A549 (cell line): ENCODE measurements at places on chromosomes 6 and 20. TPM values are rescaled to one million over a fixed set of nuclear protein-coding genes. Genes with fewer than 3 reads are reported as not detected.

Gene SOBP
- 0.51 to 0.54 TPM (median 0.53 TPM) in 3 replicates for polyA plus RNA-seq

DNA sequence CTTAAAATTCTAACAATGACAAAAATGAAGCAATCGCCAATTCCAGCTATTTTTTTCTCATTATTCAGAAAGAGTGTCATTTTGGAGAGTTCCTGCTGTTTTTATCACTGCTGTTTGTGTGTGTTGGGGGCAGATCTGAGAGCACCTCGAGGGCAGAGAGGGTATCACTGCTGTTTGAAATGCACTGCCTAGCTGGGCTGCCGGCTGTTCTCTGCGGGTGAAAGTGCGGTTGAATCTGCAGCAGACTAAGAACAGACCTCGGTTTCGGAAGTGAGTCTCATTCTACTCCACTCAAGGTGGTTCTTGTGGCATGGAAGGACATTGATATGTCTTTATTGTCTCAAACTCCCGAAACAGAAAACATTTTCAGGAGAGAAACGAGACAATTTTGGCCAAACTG is 18.3 kb downstream of the INSM1 start:
- DNase-seq: no peak

- DNase-seq: no peak
Observed at GRCh38 chr6:25340431-25341202, 61.4 kb downstream of the CARMIL1 start.

DNA sequence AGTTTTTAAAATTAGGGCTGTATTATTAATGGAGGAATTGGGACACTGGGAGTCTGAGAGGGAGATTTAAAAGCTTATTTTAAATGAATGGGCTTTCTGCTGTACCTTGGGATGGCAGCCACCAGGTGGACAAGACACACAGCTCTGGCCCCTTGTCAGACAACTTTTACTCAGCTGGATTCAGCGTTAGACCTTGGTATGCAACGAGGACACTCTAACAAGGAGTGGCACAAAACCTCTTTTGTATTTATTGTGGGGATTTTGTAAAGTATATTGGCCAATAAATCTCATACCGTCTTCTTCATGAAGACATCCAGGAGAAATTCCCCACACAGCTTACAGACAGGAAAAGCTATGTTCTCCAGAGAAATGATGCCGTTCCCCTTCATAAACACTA is 105.7 kb downstream of the LCA5 start:
- peak; percentile 14 for DNase-seq

Gene SNRNP48
- polyA plus RNA-seq: 12.8 to 13.9 TPM (median 13.0 TPM) in 3 replicates

DNA sequence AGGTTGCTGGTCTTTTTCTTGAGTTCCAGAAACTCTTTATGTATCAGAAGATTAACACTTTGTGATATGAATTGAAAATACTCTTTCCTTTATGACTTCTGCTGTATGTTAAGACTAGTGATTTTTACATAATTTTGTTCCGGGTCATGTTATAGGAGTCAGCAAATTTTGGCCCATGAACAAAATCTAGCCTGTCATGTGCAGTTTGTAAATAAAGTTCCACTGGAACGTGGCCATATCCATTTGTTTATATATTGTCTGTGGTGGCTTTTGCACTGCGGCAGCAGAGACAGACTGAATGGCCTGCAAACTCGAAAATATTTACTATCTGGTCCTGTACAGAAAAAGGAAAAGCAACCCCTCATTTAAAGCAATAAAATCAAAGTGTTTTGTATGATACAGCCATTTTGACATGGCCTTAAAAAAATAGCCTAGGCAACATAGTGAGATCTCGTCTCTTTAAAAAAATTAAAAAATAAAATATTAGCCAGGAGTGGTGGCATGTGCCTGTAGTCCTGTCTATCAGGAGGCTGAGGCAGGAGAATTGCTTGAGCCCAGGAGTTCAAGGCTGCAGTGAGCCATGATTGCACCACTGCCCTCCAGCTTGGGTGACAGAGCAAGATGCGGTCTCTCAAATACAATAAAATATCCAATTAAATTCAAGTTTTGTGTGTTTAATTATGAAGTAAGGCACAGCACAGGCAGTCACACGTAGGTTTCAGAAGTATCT is 36.9 kb downstream of the SNX9 start:
- DNase-seq: no peak

DNA sequence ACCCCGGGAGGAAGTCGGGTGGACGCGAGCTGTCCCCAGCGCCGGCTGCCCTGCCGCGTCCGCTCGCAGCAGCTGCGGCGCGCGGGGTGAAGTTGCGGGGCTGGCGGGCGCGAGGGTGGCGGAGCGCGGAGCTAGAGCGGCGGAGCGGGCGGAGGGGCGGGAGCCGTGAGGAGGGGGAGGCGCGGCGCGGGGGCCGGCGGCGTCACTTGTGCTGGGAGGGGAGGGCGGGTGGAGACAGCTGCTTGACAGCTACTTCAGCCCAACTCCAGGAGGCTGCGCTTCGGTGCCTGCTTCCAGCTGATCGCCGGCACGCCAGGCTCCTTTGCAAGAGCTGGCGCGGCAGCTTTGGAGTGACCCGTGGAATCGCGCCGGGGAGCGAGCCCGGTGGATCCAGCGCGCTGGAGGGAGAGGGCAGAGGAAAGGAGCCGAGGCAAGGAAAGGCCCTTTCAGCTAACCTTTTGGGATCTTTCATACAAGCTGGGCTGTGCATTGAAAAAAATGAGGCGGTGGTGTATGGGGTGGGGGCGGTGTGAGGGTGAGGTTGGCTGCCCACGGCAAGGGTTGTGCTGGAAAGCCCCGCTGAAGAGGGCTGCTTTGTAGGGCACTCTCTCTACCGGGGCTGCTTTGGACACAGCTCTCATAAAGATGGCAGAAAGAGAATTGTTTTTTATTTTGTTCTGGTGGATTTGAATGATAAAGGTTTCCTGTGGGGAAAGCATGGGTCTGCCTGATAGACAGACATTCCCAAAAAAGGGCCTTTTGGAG is 24.6 kb downstream of the RIPOR2 start:
- no peak for DNase-seq

Gene ZNF334
- not detected in 3 replicates for polyA plus RNA-seq

Gene BFSP1
- 5.8 to 8.6 TPM (median 8.3 TPM) in 3 replicates for polyA plus RNA-seq

DNA sequence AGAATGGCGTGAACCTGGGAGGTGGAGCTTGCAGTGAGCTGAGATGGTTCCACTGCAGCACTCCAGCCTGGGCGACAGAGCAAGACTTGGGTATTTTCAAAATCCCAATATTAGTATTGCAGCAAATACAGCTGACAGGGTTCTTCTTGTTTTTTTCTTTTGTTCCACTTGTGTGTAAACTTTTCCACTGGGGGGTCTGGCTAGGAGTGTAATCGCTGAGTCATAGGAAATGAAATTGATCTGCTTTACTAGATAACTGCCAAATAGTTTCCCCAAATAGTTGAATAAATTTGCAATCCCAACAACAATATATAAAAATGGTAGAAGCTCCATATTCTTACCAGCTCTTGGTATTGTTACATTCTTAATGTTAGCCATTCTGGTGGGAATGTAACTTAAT is 526.0 kb upstream of the SOX4 start:
- DNase-seq: no peak
